ENCODE measurements at places on chromosomes 12 and 14.

GRCh38 chr12:82174383-82174782 is 183.8 kb downstream of the CCDC59 start:
- no peak for DNase-seq

DNA sequence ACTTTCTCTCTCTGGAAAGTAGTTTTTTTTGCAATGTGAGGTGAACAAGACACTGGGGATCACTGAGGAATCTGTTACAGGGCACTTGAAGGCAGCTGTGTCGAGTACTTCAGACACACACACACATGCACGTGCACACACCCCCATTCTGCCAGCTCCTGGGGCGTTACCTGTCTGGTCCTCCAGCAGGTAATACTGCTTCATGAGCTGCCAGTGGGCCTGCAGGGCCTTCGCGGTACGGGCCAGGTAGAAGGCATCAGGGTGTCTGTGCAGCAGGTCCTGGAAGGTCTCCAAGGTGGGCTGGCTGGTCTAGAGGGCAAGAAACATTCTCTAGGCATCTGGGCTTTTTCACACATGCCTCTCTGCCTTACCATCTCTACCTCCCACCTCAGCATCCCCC is 5.1 kb downstream of the MCRS1 start:
- DNase-seq, result no peak

GRCh38 chr14:32478050-32478449 is 149.0 kb downstream of the AKAP6 start:
- no peak for DNase-seq

GRCh38 chr12:42799966-42800365 is 210.4 kb upstream of the PRICKLE1 start:
- no peak for DNase-seq

DNA sequence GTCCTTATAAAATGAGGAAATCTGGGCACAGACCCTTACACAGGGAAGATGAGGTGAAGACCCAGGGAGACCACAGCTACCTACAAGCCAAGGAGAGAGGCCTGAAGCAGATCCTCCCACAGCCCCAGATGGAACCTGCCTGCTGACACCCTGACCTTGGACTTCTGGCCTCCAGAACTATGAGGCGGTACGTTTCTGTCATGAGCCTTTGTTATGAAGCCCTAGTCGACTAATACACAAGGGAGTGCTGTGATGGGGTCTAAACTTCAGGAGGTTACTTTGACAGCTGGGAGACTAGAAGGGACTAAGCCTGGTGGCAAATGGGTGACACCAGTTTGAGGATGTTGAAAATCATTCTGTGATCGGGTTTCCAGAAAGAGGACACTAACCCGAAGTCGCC is 85.0 kb downstream of the RNF34 start:
- no peak for DNase-seq

- no peak for DNase-seq
These were observed 12.0 kb downstream of the CFAP73 start for GRCh38 chr12:113161415-113162016.

DNA sequence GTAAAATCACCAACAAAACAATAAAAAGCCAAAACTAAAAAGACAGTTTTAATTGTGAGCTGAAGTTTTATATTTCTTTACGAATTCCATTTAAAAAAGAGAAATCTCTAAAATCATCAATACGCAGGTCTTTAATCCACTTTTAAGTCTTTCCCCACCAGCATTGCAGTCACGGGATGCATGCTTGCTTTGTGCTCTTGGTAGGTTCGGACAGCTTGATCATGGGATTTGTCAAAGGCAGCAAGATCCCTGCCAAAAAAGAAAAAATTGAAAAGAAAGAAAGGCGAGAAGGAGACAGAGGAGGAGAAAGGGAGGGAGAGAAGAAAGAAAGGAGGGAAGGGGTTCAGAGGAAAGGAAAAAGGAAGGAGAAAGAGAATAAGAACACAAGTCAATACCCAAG is 4.7 kb upstream of the HAL start:
- DNase-seq, result no peak

- DNase-seq, result no peak
These were observed 212.4 kb downstream of the EGLN3 start for GRCh38 chr14:33738491-33738890.

DNA sequence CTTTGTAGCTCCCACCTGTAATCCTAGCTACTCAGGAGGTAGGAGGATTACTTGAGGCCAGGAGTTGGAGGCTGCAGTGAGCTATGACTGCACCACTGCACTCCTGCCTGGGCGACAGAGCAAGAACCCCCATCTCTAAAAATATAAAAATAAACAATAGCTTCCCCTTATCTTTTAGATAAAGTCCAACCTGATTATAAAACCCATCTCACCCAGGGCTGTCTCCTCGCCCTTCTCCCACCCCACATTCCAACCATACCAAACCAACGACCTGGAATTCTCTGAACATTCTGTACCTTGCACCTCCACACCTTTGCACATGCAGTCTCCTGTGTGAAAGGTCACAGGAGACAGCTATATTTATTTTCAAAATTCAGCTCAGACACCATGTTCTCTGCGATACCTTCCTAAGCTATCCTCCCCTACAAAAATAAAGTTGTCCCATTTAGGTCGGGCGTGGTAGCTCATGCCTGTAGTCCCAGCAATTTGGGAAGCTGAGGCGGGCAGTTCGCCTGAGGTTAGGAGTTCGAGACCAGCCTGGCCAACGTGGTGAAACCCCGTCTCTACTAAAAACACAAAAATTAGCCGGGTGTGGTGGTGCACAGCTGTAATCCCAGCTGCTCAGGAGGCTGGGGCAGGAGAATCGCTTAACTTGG is 7.7 kb downstream of the SLC7A7 start:
- DNase-seq, result no peak

Data from body of pancreas (tissue), 4 donors.